Activated CD4-positive, alpha-beta T cell treated with anti-CD3 and anti-CD28 coated beads, Interleukin-2, amount 10 ng/mL, durations not matched to agents 7 days and 5 days (primary cell): ENCODE measurements at places on chromosomes 11 and 22.
A peak's percentile ranks its signal among the peaks of the same experiment; 100 is the strongest.

- no peak for DNase-seq
Observed at GRCh38 chr22:47552024-47552423, 789.6 kb downstream of the TBC1D22A start.

GRCh38 chr22:32389685-32390084 is 22.4 kb downstream of the RTCB start:
- DNase-seq: peak; percentile 29

- DNase-seq: peak; percentile 5
Observed at GRCh38 chr11:59173080-59173963, 1.4 kb downstream of the DTX4 start.

- no peak for DNase-seq
Observed at GRCh38 chr22:35307892-35308291, 8.2 kb downstream of the TOM1 start.

DNA sequence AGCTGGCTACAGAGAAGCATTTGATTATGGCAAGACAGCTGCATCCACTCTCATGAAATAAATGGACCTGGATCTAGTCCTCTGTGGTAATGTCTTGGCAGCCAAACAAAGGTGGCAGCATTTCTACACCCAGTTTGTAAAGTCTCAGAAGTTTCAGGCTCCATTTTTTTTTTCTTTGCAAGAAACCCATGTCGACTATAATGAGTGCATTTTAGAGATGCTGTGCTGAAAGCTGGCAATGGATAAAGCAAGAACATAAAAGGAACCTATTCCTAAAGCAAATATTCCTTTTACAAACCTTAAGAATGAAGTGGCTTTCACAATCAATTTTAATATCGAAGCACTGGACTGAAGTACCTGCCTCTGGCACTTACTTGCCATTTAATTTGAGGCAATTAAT is 33.5 kb downstream of the THAP12 start:
- no peak for DNase-seq

GRCh38 chr11:44318369-44318768 is 8.4 kb upstream of the ALX4 start:
- no peak for DNase-seq

- DNase-seq: no peak
Observed at GRCh38 chr11:133726542-133726941, 118.8 kb downstream of the SPATA19 start.

DNA sequence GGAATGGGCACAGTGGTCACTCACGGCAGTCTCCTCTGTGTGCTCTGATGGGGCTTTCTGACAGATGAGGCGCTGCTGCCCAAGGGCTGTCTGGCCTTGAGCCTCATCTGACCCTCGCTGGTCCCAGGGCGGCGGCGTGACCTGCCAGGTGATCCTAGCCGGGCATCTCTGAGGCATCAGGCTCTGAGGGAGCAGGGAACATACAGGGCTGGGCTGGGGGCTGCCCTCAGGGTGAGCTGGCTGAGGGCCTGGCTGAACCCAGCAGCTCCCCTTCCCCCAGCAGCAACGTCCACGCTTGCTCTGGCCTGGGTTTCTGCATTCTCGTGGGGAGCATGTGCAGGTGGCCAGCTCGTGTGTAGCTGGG is 47.6 kb downstream of the MOB2 start:
- DNase-seq: no peak

DNA sequence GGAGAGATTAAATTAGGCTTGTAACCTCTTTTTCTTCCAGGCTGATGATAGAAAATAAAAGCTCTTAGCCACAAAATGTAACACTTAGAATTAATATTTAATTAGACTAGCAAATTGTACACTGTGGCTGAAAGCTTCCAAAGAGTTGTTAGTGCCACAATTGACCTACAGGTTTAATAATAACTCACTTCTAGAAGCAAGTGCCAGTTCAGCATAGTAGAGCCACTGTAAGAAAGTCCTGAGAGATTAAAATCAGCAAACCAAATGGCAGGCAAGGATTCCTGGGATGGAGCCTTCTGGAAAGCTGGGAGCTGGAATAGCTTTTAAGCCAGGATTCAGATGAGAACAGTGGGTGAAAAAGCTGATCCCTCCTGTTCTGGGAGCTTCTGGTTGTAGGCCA is 131.0 kb downstream of the ELP4 start:
- no peak for DNase-seq

DNA sequence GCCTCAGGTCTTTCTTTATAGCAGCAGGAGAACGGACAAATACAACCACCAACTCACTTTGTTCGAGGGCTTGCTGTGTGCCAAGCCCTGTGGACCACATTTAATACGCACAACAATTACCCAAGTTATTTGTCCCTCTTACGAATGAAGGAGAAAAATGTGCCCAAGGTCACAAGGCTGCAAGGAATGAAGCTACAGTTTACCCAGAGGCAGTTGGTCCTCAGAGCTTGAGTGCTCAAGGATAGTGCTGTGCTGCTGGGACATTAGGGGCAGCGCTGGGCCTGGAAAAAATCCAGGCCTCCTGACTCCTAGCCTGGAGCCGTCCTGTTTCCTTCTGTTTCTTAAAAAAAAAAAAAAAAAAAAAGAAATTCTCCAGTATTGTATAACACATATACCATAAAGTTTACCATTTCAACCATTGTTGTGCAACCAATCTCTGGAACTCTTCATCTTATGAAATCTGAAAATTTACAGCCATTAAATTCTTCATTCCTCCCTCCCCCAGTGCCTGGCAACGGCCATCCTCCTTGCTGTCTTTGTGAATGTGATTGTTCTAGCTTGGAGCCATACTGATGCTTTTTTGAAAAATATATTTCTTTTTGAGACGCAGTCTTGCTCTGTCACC is 1.0 kb upstream of the C11orf86 start:
- DNase-seq: no peak

DNA sequence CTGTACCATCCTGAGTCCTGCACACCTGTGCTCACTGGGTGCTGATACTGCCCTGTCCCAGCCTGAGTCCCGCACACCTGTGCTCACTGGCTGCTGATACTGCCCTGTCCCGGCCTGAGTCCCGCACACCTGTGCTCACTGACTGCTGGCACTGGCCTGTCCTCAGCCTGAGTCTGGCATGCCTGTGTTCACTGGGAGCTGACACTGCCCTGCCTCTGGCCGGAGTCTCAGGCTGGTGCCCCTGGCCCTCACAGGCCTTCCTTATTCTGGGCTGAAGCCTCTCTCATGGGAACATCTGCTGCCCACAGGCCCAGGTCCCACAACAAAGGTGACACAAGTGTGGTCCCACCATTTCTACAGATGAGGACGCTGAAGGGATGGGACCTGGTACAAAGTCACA is 115.1 kb downstream of the MPPED1 start:
- DNase-seq: no peak

GRCh38 chr11:112579282-112579681 is 318.6 kb upstream of the PLET1 start:
- DNase-seq: no peak

- DNase-seq: no peak
Observed at GRCh38 chr11:1748636-1749394, 1.6 kb downstream of the IFITM10 start.

DNA sequence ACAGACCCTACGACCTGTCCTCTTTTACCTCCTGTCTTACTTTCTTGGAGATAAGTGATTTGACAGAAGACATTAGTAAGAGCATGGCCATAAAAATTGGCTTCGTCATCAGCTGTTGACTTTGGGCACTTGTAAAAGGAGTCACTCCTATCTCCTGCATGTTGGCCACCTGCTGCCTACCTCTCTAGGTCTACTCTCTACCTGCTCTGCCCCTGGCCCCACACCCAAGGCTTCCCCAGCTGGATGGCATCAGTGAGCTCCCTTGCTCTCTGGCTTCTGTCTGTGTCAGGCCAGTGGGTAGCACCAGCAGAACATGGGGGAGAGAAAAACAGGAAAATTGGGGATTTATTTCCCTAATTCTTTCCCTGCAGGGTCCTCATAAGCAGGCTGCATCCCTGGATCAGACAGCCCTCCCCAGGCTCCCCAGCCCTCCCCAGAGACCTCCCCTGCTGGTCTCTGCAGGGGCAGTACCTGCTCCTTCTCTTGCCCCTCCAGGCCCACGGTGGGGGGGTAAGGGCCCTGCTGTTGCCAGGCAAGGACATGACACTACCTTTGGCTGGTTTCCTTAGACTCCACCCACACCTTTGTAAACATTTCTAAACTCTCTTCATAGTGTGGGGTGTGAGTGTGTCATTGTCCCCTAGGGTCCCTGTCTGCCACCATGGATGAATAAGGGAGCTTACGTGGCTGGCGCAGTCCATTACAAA is 157.0 kb upstream of the NECTIN1 start:
- no peak for DNase-seq

DNA sequence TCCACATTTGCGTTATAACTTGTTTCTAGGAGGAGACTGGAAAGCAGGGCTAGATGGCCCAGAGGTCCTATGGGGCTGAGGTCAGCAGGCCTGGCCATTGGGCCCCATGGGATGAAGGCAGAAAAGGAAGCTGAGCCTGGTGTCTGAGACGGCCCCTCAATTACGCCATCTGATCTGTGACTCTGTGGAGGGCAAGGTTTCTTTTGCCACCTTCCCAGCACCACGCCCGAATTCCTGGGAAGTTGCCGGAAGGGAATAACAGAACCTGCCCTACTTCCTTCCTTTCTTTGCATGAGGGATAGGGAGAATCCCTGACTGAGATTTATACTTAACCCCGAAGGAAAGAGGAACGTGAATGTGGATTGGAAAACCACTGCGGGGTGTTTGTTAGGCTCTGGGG is 118.1 kb downstream of the MPPED1 start:
- DNase-seq: no peak

DNA sequence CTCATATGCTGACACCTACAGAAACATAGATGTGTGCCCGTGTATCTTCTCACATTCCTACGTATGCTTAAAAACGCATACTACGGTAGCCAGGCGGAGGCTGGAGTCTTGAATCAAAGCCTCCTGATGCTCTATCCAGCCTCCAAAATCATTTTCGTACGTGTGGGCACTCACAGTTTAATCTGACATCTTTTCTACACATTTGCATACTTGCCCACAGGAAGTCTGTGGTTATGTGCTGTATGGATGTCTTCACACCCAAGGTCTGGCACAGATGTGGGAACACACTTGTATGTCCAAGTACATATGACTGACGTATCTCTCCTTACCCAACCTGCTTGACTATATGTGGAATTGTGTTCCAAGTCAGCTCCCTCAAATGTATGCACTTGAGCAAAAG is 561.8 kb upstream of the CADM1 start:
- no peak for DNase-seq

- DNase-seq: no peak
Observed at GRCh38 chr11:65868907-65869306, 3.7 kb downstream of the EFEMP2 start.

DNA sequence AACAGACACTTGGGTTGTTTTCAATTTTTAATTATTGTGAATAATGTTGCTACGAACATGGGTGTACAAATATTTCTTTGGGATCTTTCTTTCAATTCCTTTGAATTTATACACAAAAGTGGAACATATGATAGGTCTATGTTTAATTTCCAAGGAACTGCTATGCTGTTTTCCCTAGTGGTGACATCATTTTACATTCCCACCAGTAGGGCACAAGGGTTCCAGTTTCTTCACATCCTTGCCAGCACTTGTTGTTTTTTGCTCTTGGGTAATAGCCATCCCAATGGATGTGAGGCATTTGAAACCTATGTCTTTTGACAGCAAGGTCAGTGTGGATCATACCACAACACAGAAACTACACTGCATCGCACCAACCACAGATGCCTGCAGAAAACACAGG is 41.8 kb upstream of the SCN3B start:
- no peak for DNase-seq

DNA sequence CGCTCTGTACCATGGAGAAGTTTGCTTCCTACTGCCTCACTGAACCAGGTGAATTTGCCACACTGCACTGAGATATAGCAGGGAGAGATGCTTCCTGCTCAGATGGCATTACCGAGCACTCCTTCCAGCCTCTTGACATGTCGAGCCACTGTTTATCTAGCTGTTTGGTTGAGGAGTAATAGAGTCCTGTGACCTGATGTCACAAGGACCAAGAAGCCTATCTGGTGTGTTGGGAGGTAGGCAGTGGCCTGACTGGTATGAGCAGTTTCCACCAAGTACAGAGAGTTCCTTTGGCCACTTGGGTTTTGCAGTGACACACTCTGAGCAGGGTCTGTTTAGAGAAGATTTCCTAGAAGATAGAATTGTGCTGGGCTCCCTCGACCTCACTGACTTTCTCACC is 5.2 kb downstream of the ACAD8 start:
- no peak for DNase-seq

GRCh38 chr22:24023204-24023789 is 12.2 kb downstream of the CABIN1 start:
- no peak for DNase-seq

DNA sequence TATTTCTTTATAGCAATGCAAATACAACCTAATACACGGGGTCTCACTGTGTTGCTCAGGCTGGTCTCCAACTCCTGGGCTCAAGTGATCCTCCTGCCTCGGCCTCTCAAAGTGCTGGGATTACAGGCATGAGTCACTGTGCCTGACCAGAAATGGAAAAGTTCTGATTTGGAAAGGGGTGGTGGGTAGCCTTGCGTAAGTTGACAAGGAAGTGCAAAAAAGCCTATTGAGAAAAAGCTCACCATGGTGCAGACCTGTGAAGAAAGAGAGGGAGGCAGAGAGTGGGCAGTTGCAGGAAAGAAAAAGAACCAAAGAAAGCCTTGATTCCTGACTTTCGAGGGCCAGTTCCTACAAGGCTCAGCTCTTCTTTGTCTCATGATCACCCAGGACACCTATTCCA is 27.1 kb downstream of the AGBL2 start:
- DNase-seq: no peak

DNA sequence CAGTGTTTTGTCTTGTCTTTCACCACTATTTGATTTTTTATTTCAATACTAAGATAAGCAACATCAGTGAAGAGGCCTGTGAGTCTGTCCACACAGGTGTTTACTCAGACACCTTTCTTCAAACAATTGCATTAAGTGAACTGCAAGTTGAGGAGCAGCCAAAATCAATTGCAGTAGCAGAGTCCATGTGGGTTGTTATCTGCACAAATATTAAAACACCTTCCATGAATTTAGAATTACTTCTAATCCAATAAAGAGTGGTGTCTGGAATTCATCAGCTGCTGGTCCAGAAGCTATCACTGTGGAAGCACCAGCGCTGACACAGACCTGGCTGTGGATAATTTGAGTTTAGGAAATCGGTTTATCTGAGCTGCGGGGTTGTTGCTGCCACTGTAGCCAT is 83.5 kb upstream of the FAT3 start:
- no peak for DNase-seq

DNA sequence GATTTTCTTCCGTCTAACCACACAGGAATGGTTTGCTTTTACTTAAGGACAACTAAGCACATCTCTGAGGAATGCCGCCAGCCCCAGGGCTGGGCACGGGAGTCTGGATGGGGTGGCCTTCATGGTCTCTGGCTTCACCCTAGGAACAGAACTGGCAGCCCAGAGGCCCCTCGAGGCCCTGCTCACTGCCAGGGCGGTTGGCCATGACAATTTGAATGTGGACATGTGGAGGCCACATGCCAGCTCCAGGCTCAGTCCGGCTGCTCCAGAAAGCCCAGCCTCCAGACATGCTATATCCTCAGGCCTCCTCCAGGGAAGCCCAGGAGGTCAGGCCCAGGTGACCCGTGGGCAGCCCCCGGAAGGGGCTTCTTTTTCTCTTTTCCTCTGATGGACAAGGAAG is 84.0 kb upstream of the FGF3 start:
- DNase-seq: no peak

GRCh38 chr22:46001046-46001425 is 24.1 kb upstream of the WNT7B start:
- no peak for DNase-seq

- DNase-seq: no peak
Observed at GRCh38 chr11:92907671-92908070, 61.8 kb upstream of the MTNR1B start.
